Activated naive CD4-positive, alpha-beta T cell treated with anti-CD3 and anti-CD28 coated beads, Interleukin-2, amount 50 U/mL, for 16 hours (primary cell): ENCODE measurements at places on chromosomes 11 and 22.

GRCh38 chr11:24760681-24761080 lies 263.8 kb downstream of the LUZP2 start:
- DNase-seq, result no peak

DNA sequence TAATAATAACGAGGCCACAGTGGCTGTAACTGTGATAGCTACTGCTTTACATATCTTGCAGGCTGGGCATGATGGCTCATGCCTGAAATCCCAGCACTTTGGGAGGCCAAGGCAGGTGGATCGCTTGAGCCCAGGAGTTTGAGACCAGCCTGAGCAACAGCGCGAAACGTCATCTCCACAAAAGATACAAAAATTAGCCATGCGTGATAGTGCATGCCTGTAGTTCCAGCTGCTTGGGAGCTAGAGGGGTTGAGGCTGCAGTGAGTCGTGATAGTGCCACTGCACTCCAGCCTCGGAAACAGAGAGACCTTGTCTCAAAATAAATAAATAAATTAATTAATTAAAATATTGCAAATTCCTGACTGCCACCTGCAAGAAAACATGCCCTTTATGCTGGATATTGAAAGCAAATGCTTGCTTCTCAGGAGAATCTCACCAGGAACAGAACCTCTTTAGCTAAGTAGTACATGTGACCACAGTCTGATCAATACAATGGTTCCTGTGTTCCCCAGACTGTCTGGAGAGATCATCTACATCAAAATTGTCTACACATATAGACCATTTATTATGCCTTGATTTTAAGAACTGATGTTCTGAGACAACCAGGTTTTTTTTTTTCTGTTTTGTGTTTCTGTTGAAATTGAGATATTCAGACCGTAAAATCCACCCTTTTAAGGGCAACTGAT lies 6.3 kb downstream of the ZBTB3 start:
- DNase-seq, result no peak

DNA sequence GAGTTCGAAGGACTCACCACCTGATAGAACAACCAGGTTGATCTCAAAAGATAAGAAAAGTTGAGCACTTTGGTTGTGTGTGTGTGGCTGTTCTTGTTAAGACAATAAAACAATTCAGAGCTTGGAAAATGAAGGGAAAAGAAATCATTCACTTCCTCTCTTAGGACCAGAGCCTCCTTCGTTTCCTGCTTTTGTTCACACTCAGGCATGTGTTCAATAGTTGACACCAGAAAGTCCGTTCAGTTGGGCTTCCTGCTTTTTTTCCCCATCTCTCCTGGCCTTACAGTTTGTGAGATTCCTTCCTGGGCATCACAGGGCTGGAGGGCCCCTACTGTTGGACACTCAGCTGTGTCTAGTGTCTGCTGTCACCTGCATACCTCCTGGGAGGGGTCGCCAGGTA lies 48.0 kb downstream of the TSPAN18 start:
- no peak for DNase-seq

- DNase-seq, result no peak
These were observed 74.0 kb upstream of the CLDN5 start for GRCh38 chr22:19598054-19598855.

DNA sequence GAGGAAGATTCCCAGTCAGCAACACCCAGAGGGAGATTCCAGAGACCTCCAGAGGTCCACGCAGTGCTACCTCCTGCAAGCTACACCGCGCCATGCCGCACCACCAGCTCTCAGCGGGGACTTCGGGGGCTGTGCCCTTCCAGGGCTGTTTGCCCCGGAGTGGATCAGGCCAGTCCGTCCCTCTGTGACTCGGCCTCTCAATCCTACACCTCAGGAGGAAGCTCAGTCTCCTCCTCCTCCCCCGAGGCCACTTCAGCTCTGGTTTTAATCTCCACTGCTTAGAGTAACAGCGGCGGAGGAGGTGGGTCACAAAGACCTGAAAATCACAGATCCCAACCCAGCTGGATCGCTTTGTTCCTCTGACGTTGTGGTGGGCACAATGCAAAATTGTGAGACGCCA lies 68.6 kb downstream of the PHF21B start:
- DNase-seq, result no peak

GRCh38 chr11:6546735-6547134 lies 49.7 kb downstream of the DNHD1 start:
- DNase-seq, result no peak

GRCh38 chr11:78100676-78101472 lies 21.2 kb upstream of the NDUFC2 start:
- no peak for DNase-seq

DNA sequence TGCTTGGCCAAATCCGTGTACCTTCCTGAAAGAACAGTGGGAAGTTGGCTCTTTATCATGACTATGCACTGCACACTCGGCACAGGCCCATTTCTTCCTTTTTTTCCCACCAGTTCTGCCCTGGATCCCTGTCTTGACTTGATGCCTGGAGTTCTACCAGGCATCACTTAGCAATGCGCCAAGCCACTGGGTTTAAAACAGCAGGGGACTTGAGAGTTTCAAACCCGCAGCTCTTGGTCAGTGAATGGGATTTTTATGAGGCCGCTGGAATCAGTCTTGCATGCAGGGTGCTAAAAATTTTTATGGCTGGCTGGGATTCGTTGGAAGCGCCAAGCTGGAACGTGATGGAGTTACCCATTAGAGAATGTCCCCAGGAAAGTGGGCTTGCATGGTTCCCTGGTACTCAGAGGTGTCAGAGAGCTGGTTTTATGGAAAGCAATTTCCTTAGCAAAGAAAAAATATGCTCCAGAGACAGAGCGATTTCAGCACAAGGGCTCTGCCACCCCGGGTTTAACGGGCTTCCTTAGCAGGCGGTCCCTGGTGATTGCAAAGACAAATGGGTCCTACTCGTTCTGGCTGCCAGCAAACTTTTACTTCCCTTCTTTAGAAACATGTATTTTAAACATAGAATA lies 432.9 kb downstream of the TENM4 start:
- DNase-seq, result no peak

- no peak for DNase-seq
These were observed 34.7 kb downstream of the ADAMTS15 start for GRCh38 chr11:130483124-130483523.

DNA sequence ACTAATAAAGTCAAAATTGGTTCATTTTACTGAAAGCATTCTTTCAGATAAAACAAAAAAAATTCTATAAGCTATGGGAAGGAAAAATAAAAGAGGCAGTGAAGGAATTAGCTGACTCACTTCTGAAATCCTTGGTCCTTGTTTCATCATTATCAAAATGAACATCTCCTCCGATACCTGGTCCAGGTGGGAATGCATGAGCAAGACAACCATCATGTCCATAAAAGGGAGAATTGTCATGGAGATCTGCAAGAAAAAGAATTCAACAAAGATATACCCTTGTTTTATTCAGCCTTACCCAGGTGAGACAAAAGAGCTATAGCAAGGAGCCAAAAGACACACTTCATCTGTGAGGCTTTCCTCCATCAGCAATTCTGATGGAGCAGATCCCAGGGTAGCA lies 27.2 kb downstream of the MMP10 start:
- DNase-seq, result no peak
